Sigmoid colon (tissue), 7 donors: ENCODE measurements at places on chromosomes 7 and 10. TPM values are rescaled to one million over a fixed set of nuclear protein-coding genes. Genes with fewer than 3 reads are reported as not detected.

DNA sequence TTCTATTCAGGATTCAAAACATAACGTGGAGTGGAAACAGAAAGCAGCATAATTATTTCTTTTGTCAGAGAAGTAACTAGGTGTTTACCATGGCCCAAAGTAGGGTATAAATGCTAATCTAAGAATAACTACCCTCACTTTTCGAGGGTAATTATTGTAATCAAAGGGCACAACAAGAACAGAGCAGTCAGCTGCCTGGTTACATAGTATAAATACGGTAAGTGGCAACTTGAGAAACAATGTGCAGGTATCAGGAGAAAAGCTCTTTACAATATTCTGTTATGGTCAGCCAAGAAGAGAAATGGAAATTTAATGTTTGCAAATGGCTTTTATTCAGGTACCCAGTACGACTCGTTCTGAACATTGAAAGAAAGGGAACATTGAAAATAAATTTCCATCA, 242.0 kb upstream of the NPY start:
- no peaks in the 10 kb centered on the region for H3K36me3 ChIP-seq
- no peaks in the 10 kb centered on the region for H3K4me1 ChIP-seq
- no peak for DNase-seq
- H3K27me3 ChIP-seq, result no peaks in the 10 kb centered on the region
- no peak overlapping the region for H3K4me3 ChIP-seq

- peaks cover 14% of the 10 kb centered on the region for H3K4me1 ChIP-seq
- no peak for DNase-seq
- H3K27ac ChIP-seq, result peak overlapping the region; percentile 63
- H3K36me3 ChIP-seq, result no peaks in the 10 kb centered on the region
- H3K4me3 ChIP-seq, result no peak overlapping the region
- no peaks in the 10 kb centered on the region for H3K27me3 ChIP-seq
Observed at GRCh38 chr10:110335314-110336064, 30.8 kb upstream of the SMNDC1 start.

DNA sequence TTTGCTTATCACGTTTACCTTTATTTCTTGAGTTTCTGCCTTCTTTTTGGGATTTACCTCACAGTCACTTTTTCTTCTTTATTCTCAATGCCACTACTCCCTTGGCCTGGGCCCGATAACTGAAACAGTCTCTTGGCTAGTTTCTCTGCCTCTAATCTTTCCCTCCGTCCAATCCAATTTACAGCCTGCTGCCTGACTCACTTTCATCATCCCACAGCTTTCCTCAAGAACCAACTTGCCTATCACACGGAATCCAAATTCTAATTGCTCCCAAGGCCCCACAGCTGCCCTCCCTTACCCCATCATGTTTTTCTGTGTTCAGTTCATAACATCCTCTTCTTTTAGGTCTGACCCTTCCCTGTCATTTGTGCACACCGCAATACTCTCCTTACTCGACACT, 121.4 kb downstream of the HIPK2 start:
- no peak for DNase-seq
- H3K27ac ChIP-seq, result no peak overlapping the region
- no peaks in the 10 kb centered on the region for H3K27me3 ChIP-seq
- H3K4me1 ChIP-seq, result no peaks in the 10 kb centered on the region
- no peaks in the 10 kb centered on the region for H3K36me3 ChIP-seq

- no peaks in the 10 kb centered on the region for H3K36me3 ChIP-seq
- no peaks in the 10 kb centered on the region for H3K27me3 ChIP-seq
- no peak for DNase-seq
- H3K27ac ChIP-seq, result no peak overlapping the region
- H3K4me3 ChIP-seq, result no peak overlapping the region
Observed at GRCh38 chr10:78655979-78656378, 412.8 kb upstream of the ZMIZ1 start.

Gene TAS2R41
- total RNA-seq, result 1.6 TPM

DNA sequence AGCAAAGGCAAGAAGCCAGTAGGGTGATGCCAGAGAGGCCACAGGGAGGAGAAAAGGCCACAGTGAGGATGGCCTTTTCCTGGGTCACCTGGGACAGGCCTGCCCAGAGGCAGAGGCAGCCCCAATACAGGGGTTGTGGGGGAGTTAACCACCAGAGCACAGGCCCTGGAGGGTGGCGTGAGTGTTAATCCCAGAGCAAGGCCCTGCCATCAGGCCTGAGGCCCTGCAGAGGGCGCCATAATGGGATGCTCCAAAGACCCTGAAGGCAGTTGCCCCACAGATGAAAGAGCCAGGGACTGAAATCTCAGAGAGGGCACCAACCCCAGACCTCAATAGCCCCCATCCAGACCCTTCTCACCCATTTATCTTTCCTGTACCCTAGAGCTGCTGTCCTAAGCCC, 23.9 kb downstream of the SLC13A4 start:
- H3K4me3 ChIP-seq, result no peak overlapping the region
- DNase-seq, result no peak
- no peaks in the 10 kb centered on the region for H3K27me3 ChIP-seq
- H3K4me1 ChIP-seq, result no peaks in the 10 kb centered on the region
- no peak overlapping the region for H3K27ac ChIP-seq

GRCh38 chr7:50838675-50839377, 56.1 kb upstream of the GRB10 start:
- no peak overlapping the region for H3K4me3 ChIP-seq
- H3K27ac ChIP-seq, result no peak overlapping the region
- no peak for DNase-seq
- H3K36me3 ChIP-seq, result no peaks in the 10 kb centered on the region

DNA sequence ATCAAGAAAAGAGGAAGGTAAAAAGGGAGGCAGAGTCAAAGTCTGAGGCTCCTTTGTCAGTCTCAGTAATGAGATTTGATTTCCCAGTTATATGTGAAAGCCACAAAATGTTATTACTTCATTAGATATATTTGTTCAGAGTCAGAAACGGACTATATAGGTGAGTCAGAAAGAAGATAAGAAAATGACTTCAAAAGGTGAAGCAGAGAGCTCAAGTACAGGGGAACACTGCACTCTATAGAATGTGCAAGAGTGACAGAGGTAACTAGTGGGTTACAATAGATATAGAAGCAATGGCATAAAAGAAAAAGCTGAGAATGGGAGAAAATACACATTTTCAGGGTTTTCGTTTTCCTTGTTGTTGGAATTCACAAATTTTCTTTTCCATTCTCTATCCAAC, 43.3 kb downstream of the DGKB start:
- DNase-seq, result no peak
- no peaks in the 10 kb centered on the region for H3K36me3 ChIP-seq
- H3K27me3 ChIP-seq, result no peaks in the 10 kb centered on the region
- no peaks in the 10 kb centered on the region for H3K4me1 ChIP-seq
- H3K27ac ChIP-seq, result no peak overlapping the region

Gene ABCB1
- total RNA-seq, result 4.6 TPM

DNA sequence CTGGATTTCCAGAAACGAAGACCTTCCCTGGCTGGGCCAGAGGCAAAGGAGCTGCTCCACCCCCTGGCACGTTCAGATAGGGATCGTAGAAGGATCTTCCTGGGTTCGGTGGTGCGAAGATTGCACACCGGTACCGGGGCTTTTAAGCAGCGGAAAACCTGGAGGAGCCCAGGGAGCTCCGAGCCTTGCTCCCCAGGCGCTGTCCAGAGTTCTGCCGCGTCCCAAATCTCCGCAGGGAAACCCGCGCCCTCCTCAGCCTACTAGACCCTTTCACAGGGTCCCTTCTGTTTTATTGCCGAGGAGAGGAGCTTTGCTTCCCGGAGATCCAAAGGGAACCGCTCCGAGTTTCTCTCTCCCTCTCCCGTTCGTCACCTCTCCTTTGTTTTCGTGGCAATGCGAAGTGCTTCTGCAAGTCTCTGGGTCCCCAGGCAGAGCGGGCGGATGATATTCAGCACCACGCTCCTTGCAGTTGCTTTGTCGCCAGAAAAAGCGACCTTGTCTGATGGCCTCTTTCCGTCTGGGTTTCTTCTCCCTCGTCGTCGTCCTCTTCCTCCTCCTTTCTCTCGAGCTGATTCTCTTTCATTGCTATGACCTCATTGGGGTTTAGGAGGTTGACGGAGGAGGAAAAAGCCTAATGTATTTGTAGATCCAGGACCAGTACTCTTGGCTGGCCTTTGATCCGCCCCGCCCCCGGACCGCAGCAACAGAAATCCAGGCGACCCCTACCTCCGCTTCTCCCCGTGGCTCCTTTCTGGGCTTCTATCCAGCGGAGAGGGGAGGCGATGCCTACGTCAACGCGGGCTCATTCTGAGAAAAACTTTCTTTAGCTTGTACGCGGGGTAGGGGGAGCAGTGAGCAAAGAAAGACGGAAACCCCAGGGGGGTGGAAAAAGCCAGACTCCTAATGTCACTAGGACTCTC, at the start of gene TMEM196:
Gene TMEM196 (minus strand): TSS at position 777 of the 920 bp plus-strand sequence. CDS start 921 bp downstream, outside the sequence.
- DNase-seq, result no peak
- H3K4me3 ChIP-seq, result peak within 1 kb of the TSS; percentile 1
- H3K27me3 ChIP-seq, result peaks cover 32% of the 10 kb centered on the region
- no peaks in the 10 kb centered on the region for H3K36me3 ChIP-seq

Gene FAM20C
- 21.0 TPM for total RNA-seq

- DNase-seq, result no peak
- H3K27ac ChIP-seq, result no peak overlapping the region
- H3K27me3 ChIP-seq, result no peaks in the 10 kb centered on the region
- H3K36me3 ChIP-seq, result no peaks in the 10 kb centered on the region
- H3K4me1 ChIP-seq, result no peaks in the 10 kb centered on the region
Observed at GRCh38 chr7:158409120-158409519, 178.5 kb downstream of the PTPRN2 start.

- no peaks in the 10 kb centered on the region for H3K4me1 ChIP-seq
- H3K4me3 ChIP-seq, result no peak overlapping the region
- DNase-seq, result no peak
Observed at GRCh38 chr10:102773986-102774385, 30.2 kb downstream of the WBP1L start.

DNA sequence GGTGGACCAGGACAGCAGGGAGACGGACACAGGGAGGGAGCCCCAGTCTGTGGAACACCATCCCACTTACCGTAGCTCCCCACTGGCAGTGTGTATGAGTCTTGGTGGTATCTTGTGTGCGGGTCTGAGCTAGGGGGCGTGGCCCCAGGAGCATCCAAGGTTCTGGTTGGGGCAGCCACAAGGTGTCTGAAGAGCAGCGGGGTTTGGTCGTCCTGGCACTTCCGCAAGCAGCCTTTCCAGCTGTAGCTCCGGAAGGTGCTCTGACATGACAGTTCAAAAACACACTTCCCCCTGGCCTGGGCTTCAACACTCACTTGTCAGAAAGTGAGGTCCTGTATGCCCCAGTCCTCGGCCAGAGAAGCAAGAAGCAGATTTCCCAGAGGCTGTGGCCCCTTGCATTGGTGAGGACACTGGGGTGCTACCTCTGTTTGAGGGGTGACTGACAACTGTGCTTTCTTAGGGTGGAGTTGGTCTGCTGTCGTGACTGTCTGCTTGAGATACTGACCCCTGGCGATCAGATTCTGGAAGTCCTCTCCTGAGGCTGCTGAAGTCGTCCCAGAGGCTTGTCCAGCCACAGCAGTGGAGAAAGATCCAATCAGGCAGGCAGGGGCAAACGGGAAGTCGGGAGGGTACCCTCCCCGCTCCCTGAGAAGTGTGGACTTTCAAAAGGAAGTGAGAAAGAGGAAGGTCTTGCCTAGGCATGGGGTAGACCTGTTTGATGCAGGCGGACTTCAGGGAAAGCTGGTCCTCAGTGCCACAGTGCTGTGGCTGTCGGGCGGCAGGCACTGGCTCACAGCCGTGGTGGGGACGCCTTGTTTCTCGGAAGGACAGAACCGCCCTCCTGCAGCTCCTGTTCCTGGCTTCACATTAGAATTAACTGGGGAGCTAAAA, 51.4 kb upstream of the PFKFB3 start:
- peak; percentile 82 for DNase-seq
- no peaks in the 10 kb centered on the region for H3K27me3 ChIP-seq
- peak overlapping the region; percentile 15 for H3K27ac ChIP-seq

Gene PIP
- total RNA-seq, result not detected

Gene CYP3A5
- total RNA-seq, result 0.54 TPM

DNA sequence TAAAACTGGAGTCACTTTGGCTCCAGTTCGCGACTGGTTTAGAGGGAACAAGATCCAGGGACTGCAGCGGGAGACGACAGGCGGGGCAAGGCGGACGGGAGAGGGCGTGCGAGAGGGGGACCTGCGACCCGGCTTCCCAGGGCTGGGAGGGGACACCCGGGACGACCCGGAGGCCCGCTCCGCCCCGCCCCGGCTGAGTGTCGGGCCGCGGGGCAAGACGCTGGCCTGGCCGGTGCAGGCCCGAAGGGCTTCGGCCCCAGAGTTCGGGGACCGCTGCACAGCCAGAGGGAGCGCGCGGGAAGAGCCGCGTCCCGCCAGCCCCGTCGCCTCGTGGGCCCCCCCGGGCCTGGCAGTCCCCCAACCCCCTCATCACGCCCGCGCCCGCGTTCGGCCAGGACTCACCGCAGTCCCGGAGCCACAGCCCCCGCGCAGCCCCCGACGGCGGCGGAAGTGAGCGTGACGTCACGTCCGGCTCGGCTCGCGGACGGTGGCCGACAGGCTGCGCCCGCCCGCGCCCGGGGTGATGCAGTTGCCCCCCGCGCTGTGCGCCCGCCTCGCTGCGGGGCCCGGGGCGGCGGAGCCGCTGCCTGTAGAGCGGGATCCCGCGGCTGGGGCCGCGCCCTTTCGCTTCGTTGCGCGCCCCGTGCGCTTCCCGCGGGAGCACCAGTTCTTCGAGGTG, at the start of the genes TUBGCP2 and ZNF511:
Gene TUBGCP2 (minus strand): TSS at position 452 of the 679 bp plus-strand sequence. CDS start 5,931 bp downstream, outside the sequence.
Gene ZNF511 (plus strand): TSS at position 494 of the 679 bp plus-strand sequence. CDS start 30 bp downstream, at position 524.
- peak; percentile 94 for DNase-seq
- peak within 1 kb of the TSS; percentile 95 for H3K27ac ChIP-seq
- no peaks in the 10 kb centered on the region for H3K27me3 ChIP-seq

Gene RET
- total RNA-seq, result 6.5 TPM

Gene MMD2
- total RNA-seq, result not detected

- no peaks in the 10 kb centered on the region for H3K27me3 ChIP-seq
- H3K4me3 ChIP-seq, result no peak overlapping the region
- no peak for DNase-seq
- H3K4me1 ChIP-seq, result no peaks in the 10 kb centered on the region
Observed at GRCh38 chr10:94217411-94217810, 145.3 kb downstream of the NOC3L start.

GRCh38 chr10:9018195-9019173, 964.0 kb downstream of the GATA3 start:
- no peaks in the 10 kb centered on the region for H3K27me3 ChIP-seq
- H3K4me3 ChIP-seq, result no peak overlapping the region
- no peaks in the 10 kb centered on the region for H3K36me3 ChIP-seq
- H3K27ac ChIP-seq, result no peak overlapping the region
- DNase-seq, result no peak

Gene PAPOLB
- not detected for total RNA-seq

Gene NPFFR1
- not detected for total RNA-seq
